ENCODE measurements at places on chromosomes 11 and 22.

DNA sequence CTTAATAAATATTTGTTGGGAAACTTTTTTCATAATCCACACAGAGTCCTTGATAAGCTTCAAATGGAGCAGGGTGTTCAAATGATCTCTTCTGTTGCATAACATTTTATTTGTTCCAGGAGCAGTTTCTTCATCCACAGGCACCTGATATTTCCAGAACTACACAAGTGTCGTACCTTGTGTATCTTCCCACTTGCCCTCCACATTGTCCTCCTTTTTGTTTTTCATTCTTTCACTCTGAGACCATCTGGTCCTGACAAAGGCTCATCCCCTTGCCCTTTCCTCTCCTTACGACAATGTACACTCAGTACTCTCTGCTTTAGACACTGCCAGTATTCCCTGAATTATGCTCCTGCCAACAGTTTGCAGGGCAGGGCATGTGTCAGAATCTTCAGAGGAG lies 5.2 kb upstream of the AMOTL1 start:
- DNase-seq = no peak

DNA sequence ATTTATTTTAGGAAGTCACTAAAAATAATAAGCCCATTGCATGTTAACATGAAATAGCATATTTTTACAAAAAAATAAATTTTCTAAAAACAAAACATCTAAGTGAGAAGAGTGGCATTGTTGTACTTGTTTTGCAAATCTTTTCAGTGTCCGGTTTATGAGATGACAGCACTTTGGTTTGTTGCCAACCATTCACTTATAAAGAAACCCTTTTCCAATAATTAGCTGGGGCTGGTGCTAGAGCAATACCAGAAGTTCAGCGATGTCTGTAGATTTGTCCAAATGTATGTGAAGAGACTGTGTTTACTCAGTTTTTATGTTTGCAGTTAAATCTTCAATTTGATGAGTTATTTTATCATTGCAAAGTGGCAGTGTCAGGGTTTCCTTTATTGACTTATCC lies 22.1 kb upstream of the KRTAP5-7 start:
- DNase-seq = no peak

GRCh38 chr11:133901999-133902398 lies 54.8 kb downstream of the IGSF9B start:
- no peak for DNase-seq

DNA sequence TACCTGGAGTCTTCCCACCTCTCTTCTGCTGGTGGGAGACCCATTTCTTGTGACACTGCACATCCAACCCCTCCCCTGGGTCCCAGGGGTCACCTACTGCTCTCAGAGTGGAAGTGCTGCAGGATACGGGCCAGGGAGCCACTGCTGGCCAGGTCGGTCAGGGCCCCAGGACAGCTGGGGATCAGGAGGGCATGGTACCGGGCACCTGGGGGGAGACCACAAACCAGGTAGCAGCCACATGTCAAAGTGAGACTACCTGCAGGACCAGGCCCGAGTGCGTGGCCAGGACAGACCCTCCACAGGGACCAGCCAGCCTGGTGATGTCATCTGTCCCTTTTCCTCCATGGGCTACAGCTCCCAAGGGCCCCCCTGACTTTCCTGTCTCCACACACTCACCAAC lies 3.9 kb downstream of the GATD1 start:
- DNase-seq = no peak

DNA sequence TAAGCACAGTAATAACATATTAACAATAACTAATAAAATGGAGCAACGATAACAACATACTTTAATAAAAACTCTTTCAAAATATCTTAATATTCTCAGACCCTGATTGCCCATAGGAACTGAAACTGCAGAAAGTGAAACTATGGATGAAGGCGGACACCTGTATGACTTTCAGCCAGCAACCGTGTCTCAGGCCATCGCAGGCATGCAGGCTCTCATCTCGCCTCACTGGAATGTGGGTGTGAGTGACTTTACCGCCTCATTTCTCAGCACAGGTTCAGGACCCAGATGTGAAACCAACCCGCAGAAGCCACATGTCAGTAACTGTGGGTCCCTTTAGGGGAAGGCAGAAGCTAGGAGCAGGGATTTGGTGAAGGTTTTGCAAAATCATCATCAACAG lies 539.1 kb downstream of the FAM181B start:
- no peak for DNase-seq

- DNase-seq = no peak
Measured at GRCh38 chr11:33417121-33417520, 159.9 kb downstream of the HIPK3 start.

GRCh38 chr22:50060441-50061140 lies 2.5 kb upstream of the TTLL8 start:
- DNase-seq = no peak

GRCh38 chr11:41897991-41898390 lies 438.5 kb upstream of the LRRC4C start:
- DNase-seq = no peak

GRCh38 chr11:7306900-7307299 lies 55.2 kb downstream of the SYT9 start:
- no peak for DNase-seq

- no peak for DNase-seq
Measured at GRCh38 chr22:29327089-29327764, 11.7 kb upstream of the RASL10A start.
